ENCODE measurements at places on chromosomes 3 and 15.
A peak's percentile ranks its signal among the peaks of the same experiment; 100 is the strongest.

GRCh38 chr3:38386992-38387750 lies 40.6 kb downstream of the XYLB start:
- DNase-seq: no peak

DNA sequence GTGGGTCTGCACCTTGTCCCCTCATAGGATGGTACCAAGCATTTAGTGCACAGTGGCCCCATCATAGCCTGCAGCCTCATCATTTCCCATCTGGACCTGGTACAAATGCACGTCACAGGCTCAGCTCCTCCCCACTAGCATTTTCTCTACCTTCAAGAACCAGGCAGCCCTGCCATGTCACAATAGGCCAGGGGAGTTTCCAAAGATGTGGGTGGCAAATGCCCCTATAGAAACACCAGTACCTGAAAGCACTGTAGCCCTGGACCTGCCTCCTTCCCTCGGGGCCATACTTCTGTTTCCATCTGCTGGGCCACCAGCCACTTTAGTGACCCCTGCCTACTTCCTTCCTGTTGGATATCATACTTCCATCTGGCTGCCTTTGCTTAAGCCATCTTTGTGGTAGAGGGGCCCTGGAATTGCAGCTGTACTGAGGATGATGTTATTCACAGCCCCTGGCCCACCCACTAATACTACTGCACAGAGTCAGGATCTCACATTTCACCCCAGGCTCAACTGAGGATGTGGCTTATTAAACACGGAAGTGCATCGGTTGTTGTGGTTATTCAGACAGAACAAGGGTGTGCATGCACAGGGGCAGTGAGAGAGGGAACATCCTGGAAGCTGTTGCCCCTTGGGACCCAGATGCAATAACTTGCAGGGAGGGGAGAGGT lies 3.8 kb downstream of the TCTA start:
- DNase-seq: no peak

- peak; percentile 18 for DNase-seq
Measured at GRCh38 chr3:153215966-153216365, 53.9 kb downstream of the RAP2B start.

- DNase-seq: no peak
Measured at GRCh38 chr3:151165226-151165625, 37.8 kb downstream of the GPR171 start.

GRCh38 chr3:28347374-28348264 lies 902 bp upstream of the ZCWPW2 start:
- peak; percentile 26 for DNase-seq

DNA sequence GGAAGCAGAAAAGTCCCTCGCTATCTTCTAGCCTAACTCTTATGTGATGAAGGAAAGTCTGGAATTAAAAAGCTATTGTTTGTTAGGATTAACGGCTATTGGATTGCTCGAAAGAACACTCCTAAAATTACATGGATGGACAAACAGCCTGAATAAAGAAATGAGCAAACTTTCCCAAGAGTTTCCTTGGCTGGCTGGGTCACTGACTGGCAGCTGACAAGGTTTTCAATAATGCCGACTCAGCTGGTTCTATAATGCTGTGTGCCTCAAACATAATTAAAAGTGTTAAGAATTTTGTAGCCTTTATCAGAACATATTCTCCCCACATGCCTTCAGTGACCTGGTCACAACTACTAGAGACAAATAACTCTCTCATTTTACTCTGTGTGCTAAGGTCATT lies 142.9 kb upstream of the ADAMTS9 start:
- DNase-seq: no peak

DNA sequence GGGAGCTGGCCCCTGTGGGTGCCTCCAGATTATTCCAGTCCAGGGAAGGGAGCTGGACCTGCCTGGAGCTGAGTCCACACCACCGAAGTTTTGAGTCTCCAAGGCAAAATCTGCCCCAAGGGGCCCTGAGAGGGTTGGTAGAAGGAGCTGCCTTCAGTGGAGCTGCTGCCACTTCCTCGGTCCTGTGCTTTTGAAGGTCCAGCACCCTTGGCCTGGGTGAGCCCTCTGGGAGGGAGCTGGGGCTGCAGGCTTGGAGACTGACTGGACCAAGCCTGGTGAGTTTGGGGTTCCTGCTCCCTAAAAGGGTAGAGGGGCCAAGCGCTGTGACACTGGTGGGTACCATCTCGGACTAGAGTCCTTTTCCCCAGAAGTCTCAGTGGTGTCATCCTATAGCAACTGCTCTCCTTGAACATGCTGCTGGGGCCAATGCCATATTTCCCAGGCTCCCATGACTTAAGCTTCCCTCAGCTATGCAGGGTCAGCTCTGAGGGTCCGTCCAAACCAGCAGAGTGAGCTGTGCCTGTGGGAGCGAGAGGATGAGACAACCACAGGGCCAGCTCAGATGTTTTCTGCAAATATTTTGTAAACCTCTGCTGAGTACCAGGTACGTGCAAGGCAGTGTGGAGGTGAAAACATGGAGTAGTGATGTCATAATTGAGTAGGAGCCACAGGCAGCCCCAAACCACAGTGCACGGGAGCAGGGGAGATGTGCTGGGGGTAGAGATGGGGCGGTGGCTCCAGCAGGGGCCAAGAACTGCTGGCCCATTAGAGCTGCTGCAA lies 96.0 kb downstream of the ABHD5 start:
- no peak for DNase-seq

DNA sequence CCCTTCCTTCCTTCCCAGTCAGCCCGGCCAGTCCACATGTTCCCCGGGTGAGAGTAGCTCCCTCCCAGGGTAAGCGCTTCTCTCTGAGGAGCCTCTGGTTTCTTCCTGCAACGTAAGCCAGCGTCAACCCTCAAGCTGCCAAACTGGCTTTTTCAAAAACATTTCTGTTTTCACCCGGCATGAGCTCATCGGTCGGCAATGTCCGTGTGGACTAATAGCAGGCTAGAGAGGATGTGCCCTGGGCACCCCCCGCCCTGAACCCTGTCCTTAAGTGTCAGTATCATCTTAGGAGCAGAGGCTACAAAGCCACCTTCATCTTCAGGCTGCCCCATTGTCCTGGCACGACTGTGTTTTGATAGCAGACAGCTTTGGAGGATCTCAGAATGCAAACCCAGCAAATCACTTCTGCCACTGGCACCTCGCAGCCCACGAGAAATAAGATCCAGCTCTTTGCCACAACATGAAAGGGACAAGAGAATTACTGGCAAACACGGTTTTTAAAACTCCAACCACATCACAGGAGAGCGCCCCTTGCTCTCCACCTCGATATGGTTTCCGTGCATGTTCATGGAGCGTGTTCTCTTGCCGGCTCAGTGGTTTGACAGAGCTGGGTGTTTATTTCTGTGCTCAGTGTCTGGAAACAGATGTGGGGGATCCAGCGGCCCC lies 9.9 kb downstream of the ALDH1A3 start:
- DNase-seq: peak; percentile 89

DNA sequence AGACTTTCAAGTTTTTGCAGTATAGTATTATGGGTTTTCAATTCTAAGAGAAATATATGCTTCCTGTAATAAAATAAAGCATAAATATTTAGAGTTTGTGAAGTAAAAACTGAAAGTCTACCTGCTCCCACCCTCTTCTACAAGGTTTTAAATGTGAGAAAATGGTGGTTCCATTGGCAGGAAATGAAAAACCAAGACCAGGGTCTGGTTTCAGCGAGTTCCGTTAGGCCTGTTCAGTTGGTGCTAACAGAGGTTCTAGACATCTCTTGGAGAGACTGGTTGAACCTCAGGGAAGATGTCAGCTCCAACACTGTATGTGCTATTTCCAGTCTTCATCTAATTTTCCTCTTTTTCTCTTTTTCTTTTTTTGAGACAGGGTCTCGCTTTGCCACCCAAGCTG lies 11.8 kb upstream of the MYO1E start:
- no peak for DNase-seq

GRCh38 chr15:80426316-80426715 lies 22.1 kb downstream of the ARNT2 start:
- DNase-seq: no peak
